ENCODE measurements at places on chromosomes 7 and 10.

- DNase-seq: peak; percentile 58
These were observed 784.0 kb downstream of the SUGCT start for GRCh38 chr7:40918701-40919271.

DNA sequence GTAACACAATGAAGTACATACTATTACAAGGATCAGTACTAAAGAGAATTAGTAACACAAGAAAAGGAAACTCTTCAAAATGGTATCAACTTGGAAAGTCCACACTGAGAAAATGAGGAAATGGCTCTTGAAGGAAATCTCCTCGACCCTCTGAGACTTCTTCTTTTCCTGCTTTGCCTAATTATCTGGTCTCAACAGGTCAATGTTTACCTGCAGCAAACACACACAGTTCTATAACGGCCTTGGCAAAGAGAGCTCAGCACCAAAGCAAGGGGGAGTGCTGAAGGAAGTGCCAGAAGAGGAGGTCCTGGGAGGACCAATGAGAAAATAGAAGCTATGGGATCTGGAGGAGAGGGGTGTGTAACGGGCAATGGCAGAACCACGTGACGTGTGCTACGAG is 21.9 kb downstream of the CHCHD3 start:
- no peak for DNase-seq

- no peak for DNase-seq
These were observed 8.2 kb upstream of the NKX6-2 start for GRCh38 chr10:132793871-132794849.

GRCh38 chr10:117993166-117993565 is 53.6 kb downstream of the RAB11FIP2 start:
- DNase-seq: no peak

DNA sequence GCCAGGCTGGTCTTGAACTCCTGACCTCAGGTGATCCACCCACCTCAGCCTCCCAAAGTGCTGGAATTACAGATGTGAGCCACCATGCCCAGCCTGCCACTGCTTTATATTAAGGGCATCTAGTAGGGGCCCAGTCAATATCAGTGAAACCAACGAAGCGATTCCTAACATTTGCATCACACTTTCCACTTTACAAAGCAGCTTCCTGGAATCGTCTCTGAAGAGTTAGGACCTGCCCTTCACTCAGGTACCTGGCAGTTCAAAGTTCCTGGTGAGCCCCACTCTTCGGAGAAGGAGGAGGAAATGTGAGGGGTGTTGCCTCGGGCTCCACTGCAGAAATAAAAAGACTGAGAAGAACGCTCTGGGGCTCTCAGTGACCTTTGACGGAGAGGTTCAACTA is 31.1 kb upstream of the EZH2 start:
- DNase-seq: no peak

DNA sequence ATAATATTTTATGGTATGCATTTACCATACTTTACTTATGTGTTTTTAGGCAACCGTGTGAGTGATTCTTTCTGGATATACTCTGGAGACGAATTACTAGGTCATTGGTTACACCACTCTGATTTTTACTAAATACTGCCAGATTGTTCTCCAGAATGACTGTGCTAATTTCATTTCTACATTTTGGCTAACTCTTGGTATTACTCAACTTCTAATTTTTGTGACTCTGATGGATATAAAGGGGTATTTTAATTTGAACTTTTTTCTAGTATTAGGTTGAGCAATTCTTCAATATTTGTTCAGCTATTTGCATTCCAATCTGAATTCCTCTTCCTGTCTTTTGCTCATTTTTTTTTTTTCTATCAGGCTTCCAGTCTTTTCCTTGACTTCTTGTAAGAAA is 223.6 kb downstream of the MDFIC start:
- DNase-seq: no peak

- DNase-seq: no peak
These were observed 33.4 kb downstream of the PARD3 start for GRCh38 chr10:34781711-34782110.

GRCh38 chr7:6495597-6496262 is 48.0 kb upstream of the DAGLB start:
- DNase-seq: peak; percentile 61

GRCh38 chr10:49394933-49395740 is 752 bp downstream of the DRGX start:
- DNase-seq: no peak

- DNase-seq: no peak
These were observed 14.5 kb downstream of the FAM24B start for GRCh38 chr10:122864901-122865300.

DNA sequence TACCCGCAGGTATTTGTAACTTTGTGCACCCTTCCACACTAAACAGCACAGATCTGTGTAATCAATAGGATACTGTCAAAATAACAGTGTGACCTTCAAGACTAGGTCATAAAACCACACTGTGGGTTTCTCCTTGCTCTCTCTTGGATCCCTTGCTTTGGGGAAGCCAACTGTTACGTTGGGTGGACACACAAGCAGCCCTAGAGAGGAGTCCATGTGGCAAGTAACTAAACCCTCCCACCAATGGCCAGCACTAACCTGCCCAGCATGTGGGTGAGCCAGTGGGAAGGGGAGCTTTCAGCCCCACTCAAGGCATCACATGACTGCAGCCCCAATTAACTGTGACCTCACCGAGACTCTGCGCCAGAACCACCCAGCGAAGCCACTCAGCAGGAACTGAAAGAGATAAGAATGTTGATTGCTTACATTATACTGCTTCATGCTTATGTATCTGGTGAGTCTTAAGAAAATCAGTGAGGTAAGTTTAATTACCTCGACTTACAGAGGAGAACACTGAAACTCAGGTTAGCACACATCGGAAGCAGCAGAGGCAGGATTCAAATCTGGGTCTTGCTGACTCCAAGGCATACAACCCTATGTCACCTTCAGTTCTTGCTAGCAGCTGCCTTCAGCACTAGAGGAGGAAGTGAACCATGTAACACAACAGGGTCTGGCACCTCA is 9.4 kb upstream of the ZC3HAV1 start:
- DNase-seq: no peak

DNA sequence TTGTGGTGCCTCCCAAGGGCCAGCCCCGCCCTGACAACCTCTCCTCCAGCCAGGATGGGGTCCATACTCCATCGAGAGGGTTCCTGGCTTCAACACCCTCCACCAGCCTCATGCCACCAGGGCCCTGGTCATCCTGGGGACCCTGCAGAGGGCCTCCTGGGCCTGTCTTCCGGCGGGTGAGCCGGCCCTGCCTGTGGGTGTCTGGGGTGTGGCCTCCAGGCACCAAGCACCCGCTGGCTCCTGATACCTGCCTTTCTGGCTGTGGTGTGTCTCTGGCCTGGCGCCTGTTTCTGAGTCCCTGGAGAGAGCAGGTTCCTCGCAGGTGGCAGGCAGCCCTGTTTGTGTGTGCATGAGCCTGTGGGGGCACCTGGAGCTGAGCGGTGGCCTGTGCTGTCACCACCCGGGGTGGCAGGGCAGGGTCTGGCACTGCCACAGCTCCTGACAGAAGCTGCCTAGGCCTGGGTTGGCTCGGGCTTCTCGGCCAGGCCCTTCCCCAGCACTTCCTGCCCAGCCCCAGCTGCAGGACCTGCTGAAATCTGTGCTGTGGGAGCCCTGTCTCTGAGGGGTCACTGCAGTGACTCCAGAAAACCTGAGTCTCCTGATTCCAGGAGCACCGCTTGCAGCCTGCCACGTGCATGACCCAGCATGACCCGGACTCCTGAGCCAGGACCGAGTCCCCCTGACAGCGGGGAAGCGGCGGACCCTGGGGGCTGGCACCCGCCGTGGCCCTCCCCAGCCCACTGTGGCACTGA is 18.4 kb downstream of the ADAM8 start:
- no peak for DNase-seq

DNA sequence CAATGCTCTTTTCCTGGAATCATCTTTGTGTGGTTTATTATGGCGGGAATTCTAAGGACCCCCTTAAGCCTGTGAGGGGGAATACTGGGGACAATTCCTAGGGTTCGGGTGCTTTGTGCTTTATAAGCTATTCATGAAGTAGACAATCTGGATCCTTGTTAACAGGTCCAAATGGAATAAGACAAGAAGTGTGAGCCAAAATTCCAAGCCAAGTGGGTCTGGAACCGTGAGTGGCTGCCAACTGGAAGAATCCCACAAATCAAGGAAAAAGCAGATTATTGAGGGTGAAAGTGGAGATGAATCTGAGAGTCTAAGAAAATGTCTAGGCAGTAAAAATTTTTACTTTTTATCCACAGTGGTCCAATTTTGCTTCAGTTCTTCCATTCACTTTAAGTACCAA is 136.8 kb downstream of the MDFIC start:
- no peak for DNase-seq

GRCh38 chr7:517774-518629 is 1.6 kb downstream of the PDGFA start:
- DNase-seq: peak; percentile 68

DNA sequence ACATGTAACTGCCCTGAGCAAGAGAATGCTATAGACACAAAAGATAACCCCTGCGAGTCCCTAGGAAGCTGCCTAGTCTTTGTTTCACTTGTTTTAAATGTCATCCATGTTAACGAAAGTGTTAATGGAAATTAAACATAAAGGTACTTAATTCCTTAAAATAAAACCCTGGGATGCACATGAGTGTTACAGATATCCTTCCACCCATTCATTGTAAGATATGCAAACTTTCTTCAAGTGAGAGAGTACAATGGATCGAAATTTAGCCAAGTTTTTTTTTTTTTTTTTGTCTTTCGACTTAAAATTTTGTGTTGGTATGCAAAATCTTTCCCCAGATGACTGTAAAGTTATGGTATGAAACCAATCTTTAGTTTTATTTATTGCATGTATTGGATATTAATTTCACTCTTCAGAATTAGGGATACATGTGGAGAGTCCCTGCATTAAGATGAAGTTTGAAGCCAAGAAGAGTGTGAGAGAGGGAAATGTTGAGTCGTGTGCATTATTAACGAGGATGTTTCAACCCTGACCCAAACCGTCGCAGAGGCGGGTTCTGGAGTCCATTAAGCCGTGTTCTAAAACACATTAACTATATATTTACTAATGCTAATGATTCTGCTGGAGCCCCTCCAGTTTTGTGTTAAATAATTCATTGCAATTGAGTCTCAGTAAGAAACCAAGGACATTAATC is 1.6 kb downstream of the CDK14 start:
- peak; percentile 19 for DNase-seq

GRCh38 chr10:4784667-4785333 is 41.2 kb upstream of the AKR1E2 start:
- no peak for DNase-seq

- DNase-seq: no peak
These were observed 183.5 kb upstream of the HABP2 start for GRCh38 chr10:113369365-113369694.

GRCh38 chr7:32586291-32587221 is 91.3 kb downstream of the AVL9 start:
- DNase-seq: peak; percentile 50

DNA sequence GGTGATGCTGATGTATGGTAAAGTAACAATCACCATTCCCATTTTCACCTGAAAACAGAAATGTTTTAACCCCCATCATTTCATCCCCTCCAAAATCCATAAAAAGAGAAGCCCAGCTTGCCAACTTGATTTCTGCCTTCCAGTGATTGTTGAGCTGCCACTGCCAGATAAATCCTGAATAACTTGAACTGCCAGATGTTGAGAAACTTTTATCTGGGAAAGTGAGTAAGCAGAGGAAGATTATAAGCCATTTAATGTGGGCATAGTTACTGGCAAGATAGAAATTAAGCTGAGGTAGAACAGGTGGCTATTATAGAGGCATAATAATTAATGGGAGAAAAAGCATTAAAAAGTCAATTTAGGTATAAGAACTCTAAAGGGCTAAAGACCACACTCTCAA is 534.1 kb downstream of the ANKRD7 start:
- no peak for DNase-seq

DNA sequence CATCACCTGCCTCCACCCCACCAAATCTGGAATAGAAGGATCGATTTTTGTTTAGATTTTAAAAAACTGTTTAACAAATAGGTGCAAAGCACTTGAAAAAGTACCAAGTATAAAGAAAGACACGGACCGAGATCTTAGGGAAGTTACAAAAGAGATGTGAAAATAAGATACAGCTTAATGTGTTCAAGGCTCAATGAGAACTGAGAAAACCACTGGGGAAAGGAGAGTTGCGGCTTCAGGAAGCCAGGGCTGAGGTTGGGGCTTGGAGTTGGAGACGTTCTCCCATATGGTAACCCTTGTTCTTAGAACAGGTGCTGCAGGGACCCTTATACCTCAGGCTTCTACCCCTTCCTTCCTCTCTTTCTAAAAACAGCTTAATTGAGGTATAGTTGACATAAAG is 140.2 kb downstream of the FANK1 start:
- no peak for DNase-seq

GRCh38 chr10:61302124-61302523 is 151.1 kb downstream of the TMEM26 start:
- DNase-seq: no peak
